Activated CD8-positive, alpha-beta memory T cell treated with anti-CD3 and anti-CD28 coated beads, Interleukin-2, amount 10 ng/mL, durations not matched to agents 7 days and 5 days (primary cell): ENCODE measurements at places on chromosomes 7 and 10.

- DNase-seq: no peak
These were observed 42.3 kb downstream of the COA1 start for GRCh38 chr7:43686991-43687390.

DNA sequence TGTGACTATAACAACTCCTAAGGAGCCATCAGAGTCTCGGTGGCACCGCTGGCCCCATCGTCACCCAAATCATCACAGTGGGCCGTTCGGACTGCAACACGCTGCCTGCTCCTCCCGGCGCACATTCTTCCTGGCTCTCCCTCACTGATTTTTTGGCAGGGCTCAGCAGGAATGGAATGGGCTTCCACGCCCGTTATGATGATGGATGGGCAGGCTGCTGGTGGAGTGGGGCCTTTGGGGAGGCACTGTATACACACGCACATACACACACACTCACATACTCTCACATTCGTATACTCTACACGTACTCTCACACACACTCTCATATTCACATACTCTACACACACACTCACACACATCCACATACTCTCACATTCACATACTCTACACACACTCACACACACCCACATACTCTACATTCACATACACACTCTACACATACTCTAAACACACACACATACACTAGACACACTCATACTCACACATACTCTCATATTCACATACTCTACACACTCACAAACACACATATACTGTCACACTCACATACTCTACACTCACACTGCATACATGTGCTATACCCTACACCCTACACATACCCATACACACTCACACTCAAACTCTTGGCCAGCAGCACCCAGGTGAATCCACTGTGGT is 99.8 kb downstream of the KCNMA1 start:
- no peak for DNase-seq

GRCh38 chr7:1123715-1124114 is 35.8 kb downstream of the GPER1 start:
- no peak for DNase-seq

- DNase-seq: no peak
These were observed 204.7 kb upstream of the ZNF32 start for GRCh38 chr10:43853369-43853768.

DNA sequence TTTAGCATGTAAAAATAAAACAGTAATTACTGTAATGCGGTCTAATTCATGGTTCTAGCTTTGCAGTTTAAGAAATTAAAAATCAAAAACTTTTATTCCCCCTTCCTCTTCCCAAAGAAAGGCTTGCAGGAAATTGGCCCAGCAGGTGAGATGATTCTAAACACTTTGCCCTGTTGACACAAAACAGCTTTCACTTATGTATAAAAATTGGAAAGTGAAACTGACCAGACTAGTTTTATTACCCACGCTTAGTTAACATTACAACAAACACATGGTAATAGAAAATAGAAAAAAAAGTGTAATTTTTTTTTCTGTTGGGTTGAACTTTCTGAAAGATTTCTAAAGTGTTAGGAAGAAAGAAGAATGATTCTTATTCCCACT is 1.2 kb upstream of the CCDC6 start:
- no peak for DNase-seq

- DNase-seq: no peak
These were observed 23.9 kb upstream of the MPP7 start for GRCh38 chr10:28326516-28327490.

GRCh38 chr10:31101123-31101522 is 69.5 kb upstream of the ZNF438 start:
- DNase-seq: peak; percentile 82

DNA sequence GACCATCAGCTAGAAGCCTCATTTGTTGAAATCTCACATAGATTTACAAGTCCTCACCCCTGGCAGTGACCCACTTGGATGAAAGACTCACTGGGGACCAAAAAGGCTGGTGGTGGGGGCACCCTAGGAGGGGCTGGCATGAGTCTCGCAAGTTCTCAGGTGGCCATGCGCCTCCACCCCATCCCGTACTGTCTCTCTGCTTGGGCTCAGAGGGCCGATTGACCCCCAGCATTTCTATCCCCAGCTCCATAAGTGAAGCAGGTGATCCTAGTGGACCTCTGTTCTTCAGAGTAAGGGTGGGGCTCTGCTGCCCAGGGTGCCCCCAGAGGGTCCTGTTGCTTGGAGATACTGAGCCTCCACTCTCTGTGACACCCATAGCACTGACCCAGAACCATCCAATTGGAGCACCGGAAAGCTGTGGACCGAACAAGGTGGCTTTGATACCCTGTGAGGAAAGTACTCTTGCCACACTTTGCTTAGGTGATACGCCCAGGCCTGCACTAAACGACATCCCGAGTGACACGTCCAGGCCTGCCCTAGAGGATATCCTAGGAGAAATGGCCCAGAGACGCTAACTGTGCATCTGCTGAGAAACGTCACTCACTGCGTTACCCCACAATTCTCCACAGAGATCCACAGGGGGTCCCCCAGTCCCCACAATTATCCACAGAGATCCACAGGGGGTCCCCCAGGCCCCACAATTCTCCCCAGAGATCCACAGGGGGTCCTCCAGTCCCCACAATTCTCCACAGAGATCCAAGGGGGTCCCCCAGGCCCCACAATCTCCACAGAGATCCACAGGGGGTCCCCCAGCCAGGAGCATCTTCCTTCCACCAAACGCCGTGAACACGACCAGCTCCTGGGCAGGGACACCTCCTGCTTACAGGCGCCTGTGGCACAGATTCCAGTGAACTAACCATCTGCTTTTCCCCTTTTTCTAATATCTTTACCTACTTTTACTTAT is 262.9 kb downstream of the PTPRN2 start:
- DNase-seq: no peak

GRCh38 chr10:16867556-16867955 is 50.3 kb upstream of the RSU1 start:
- no peak for DNase-seq

DNA sequence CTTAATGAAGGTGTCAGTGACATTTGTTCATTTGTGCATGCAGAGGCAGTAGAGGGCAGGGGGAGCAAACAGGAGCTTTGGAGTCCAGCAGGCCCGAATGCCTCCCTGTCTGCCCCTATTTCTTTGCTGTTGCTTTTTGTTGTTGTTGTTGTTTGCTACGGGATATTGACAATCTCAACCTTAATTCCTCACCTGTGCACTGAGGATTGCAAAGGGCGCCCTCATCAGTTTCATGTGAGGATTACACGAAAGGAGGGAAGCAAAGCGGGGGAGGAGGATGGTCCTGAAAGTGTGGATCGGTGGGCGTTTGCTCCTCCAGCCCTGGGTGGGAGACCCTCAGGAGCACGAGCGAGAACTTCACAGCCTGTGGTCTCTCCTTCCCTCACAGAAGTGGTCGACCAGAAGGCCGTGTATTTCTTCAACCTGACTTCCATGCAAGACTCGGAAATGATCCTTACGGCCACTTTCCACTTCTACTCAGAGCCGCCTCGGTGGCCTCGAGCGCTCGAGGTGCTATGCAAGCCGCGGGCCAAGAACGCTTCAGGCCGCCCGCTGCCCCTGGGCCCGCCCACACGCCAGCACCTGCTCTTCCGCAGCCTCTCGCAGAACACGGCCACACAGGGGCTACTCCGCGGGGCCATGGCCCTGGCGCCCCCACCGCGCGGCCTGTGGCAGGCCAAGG is 9.6 kb downstream of the GDF10 start:
- no peak for DNase-seq

DNA sequence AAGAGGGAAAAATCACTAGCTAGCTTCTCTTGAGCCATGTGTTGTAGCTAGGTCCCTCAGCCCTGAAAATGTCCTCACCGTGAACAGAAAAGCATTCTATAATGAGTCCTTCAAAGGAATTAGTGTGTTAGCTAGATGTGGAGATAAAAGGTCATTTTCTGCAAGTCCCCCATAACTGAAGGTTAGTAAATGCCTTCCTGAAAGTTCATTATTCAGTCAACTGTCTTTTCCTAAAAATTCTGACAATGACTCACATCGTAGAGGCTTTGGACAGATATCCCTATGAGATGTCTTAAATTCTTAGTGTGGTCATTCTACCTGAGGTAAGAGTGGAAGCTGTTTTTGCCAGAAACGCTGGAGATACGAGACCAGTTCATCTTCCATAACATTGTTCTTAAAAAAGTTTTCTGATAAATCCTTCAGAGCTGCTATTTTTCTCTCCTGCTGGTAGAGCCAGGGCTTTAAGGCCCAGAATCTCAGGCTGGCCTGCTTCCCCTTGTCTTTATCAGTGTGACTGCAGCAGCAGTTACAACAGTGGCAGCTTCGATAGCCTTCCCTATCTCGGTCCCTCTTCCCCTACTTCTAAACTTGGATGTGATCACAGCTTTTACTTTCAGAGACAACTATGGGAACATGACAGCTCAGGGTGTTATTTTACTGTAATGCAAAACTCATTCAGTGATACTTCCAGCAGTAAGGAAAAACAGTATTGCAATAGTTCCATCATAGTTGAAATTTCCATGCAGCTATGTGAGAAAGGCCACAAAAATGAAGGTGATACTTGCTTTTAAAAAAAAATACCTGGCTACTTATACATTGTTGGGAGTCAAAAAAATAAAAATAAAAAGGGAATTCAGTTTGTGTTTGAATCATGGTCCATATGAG is 37.3 kb upstream of the PRKAR2B start:
- DNase-seq: no peak

DNA sequence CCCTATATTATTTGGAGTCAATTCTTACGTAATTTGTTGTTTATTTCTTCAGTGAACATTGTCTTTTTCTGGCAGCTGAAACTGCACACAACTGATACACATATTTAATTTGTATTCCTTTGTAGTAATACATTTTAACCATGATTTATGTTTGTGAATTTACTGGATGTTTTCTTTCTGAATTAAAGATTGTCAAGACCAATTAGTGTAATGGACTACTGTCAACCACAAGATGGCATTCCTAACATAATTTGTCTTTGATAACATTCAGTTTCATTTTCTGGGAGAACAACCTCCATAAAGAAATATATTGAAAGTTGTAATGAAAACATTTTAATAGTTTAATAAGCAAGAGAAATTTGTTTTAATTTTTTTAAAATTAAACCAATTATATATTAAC is 10.1 kb downstream of the THNSL1 start:
- no peak for DNase-seq

DNA sequence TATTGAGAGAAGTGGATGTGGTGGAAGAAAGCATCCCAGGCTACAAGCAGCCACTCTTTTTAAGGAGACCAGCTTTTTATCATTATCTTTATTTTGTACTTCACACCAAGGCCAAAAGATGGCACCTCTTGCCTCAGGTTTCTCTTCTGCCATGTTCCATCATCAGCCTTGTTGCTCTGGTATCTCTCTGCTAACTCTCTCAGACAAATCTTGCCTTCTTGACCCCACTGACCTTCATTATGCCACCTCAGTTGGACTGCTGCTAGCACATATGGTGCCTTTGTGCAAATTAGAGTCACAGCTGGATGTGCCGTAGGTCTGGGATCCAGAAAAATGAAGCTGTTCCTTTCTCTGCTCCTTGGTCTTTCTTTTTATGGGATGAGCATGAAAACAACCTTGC is 47.1 kb upstream of the DYNC1I1 start:
- no peak for DNase-seq

DNA sequence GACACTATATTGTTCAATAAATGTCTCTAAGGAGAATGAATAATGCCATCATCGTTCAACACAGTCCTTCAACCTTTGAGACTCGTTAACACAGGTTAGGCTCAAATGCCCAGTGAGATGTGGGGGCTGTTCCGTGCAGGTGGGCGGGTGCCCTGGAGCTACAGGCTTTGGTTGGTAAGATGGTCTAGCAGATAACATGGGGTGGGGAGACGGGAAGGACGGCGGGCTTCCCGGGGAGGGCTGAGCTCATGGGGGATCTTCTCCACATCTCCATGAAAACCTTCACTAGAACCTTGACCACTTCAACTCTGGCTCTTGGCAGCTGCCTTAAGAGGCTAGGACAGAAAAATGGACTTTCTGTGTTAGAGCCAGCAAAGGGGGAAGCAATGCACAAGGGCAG is 134.1 kb upstream of the TCERG1L start:
- DNase-seq: no peak

GRCh38 chr10:118832241-118832651 is 77.5 kb upstream of the CACUL1 start:
- DNase-seq: no peak

DNA sequence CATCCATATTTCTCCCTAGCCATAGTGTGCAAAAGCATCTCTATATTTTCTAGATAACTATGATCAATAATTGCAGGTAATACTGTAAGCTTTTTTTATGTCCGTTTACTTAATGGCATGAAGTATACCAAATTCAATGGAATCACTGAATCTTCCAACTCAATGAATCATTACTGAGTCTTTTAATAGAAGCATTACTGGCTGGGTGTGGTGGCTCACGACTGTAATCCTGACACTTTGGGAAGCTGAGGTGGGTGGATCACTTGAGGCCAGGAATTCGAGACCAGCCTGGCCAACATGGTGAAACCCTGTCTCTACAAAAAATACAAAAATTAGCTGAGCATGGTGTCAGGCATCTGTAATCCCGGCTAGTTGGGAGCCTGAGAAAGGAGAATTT is 372.5 kb downstream of the BMPER start:
- no peak for DNase-seq

DNA sequence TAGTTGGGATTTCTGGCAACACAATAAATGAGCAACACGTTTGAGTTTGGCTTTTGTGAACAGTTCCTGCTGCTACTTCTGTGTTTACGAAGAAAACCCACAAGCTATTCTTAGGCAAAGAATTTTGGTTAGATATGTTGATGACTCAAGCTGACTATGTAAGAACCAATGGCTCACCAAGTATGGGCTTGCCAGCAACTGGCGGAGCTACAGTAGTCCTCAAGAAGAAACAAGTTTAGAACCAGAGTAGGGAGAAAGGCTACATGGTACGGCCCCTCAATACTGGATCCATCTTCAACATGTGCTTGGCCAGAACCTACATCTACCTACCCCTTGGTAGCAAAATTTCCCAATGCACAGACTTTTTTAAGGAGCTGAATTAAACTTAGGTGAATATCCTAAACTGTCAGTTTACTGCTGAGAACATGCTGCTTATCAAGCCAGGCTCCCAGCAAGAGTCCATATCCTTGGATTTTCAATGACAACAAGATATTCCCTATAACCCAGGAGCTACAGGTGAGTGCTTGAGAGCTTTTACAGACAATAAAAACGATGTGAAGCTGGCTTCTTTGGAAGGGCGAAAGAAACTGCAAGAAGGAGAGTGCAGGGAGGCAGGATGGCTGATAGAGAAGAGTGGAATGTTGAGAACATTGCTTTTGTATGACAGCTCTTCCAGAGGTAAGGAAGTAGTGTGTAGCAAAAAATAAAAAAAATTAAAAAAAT is 74.3 kb upstream of the ASAH2 start:
- DNase-seq: peak; percentile 72

- no peak for DNase-seq
These were observed 151.8 kb upstream of the TPK1 start for GRCh38 chr7:144987686-144988085.

GRCh38 chr10:75916906-75917305 is 485.5 kb downstream of the LRMDA start:
- DNase-seq: no peak

GRCh38 chr10:96906864-96907263 is 74.8 kb downstream of the LCOR start:
- no peak for DNase-seq

DNA sequence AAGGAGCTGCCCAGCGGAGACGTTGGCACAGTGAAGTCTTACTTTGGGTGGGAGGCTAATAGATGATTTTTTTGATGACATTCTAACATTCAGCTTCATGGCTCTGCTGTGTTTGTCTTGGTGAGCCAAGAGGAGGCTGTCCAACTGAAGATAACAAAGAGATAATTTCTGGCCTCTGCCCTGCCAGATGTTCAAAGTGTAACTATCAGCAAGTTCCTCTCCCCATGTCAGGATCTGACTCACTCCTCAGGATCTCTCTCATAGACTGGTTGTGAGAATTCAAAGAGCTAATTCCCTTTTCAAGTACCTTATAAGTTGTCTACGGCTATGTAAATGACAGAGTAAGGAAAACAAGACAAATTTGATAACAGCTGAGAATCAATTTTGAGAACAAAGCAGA is 1340.9 kb downstream of the XPNPEP1 start:
- DNase-seq: no peak
